Mammary microvascular endothelial cell (primary cell): ENCODE measurements at places on chromosomes 7 and 10. TPM values are rescaled to one million over a fixed set of nuclear protein-coding genes. Genes with fewer than 3 reads are reported as not detected.

The ACHE gene
- total RNA-seq = 0.54 and 0.67 TPM in 2 replicates

The FAM25A gene
- not detected in 2 replicates for total RNA-seq

The KLF14 gene
- not detected in 2 replicates for total RNA-seq

The DTX2 gene
- 6.9 and 11.5 TPM in 2 replicates for total RNA-seq

The KCP gene
- total RNA-seq = not detected in 2 replicates

The WASL gene
- total RNA-seq = 13.8 and 14.6 TPM in 2 replicates

The ADCY1 gene
- 0.07 and 0.25 TPM in 2 replicates for total RNA-seq

The GOLGA7B gene
- total RNA-seq = 0.05 TPM in 1 of 2 replicates, not detected in the other

The INSYN2A gene
- 0.05 and 0.07 TPM in 2 replicates for total RNA-seq

The IDI2 gene
- total RNA-seq = not detected in 2 replicates

The MKLN1 gene
- 12.6 and 15.7 TPM in 2 replicates for total RNA-seq

The HOXA6 gene
- total RNA-seq = 4.0 and 6.5 TPM in 2 replicates

The PDSS1 gene
- 13.4 and 13.9 TPM in 2 replicates for total RNA-seq

The LLCFC1 gene
- total RNA-seq = not detected in 2 replicates

The CLDN4 gene
- 0.10 and 0.27 TPM in 2 replicates for total RNA-seq

The CPN1 gene
- not detected in 2 replicates for total RNA-seq

The PCLO gene
- 0.33 and 0.34 TPM in 2 replicates for total RNA-seq

The SH2D4B gene
- total RNA-seq = not detected in 2 replicates

The BTBD16 gene
- total RNA-seq = not detected in 2 replicates

The TLX1 gene
- not detected in 2 replicates for total RNA-seq

The BRAF gene
- 6.4 and 8.7 TPM in 2 replicates for total RNA-seq

The PLEKHS1 gene
- not detected in 2 replicates for total RNA-seq

The PRLHR gene
- total RNA-seq = not detected in 2 replicates

The GIMAP1 gene
- 9.4 and 9.5 TPM in 2 replicates for total RNA-seq

The ABCA13 gene
- under 0.01 and 0.05 TPM in 2 replicates for total RNA-seq
